NT2/D1 (cell line): ENCODE measurements at places on chromosomes 1 and 21.

DNA sequence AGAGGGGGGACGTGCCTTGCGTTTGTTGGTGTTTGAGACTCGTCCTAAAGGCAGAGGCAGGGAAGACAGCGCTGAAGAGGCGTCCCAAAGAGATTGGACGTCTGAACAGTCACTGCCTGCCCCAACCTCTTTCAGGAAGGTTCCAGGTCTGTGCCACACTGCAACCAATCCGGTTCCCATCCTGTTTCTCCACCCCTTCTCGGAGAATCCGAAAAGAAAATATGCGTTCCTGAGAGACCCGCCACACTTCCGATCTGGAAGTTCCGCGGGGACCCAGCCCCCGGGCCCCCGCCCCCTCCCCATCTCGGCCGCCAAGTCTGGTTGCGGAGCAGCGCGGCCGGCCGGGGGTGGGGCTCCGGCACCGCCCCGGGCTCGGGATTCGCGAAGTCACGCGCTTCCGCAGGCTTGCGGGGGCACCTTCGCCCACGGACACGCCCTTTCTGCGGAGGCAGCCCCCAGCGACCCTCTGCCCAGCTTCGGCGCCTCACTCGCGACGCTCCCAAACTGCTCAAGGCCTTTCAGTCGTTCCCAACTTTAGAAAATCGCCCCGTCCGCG lies 124.5 kb upstream of the DPYD start:
- no peak for DNase-seq

DNA sequence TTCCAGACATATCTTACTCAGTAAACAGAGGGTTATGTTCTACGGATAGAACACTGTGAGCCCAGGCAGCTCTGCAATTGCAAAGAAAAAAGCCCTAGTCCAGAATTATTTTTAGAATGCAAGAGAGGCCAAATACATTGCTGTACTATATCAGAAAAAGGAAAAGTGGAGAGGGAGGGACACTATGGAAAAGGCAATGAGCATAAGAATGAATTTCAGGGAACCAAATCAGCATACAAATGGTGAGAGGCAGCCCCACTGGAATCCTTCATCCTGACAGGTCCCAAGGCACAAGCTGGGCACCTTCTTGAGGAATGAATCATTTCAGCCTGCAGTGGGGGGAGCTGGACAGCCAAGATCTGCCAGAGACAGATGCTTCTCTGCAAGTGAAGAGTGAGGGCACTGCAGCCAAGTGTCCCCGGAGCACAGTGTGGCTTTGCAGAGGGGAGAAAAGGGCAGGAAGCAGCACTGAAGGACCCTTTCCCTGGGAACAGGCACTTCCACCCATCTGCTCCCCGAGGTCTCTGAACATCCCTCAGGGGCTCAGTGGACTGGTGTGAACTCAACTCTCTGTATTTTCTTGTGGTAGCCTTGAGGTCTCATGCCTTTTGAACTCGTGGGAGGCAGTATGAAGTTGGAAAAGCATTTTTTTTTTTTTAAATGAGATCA lies 115.6 kb downstream of the XCL2 start:
- DNase-seq, result peak; percentile 83

DNA sequence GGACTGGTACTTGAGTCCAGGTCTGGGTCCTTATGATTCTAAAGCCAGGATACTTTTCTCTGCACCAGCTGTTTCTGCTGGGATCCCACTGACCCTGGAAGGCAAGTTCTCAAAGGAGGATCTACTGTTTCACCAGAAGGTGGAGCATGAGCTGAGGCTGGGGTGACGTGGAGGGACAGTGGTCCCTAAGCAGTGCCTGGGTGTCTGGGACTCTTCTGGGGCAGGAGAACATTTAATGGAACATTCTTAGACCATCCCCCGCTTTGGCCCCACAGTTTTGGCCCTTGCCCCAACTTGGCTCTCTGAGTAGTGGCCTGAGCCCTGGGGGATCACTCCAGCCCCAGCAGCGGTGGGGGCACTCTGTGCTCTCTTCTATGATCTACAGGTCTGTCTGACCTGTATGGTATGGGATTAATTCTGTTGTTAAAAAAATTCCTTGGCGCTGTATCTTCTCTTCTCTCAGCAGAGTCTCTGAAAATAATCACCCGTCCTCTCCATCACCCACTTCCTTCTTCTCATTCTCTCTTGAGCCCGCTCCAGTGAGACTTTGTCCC lies 60.3 kb upstream of the CSF3R start:
- peak; percentile 35 for DNase-seq

- no peak for DNase-seq
Measured at GRCh38 chr1:117339866-117340700, 27.2 kb upstream of the MAN1A2 start.

GRCh38 chr1:225990705-225991464 lies 8.3 kb downstream of the SDE2 start:
- DNase-seq, result no peak

- no peak for DNase-seq
Measured at GRCh38 chr1:87790756-87791155, 462.1 kb downstream of the LMO4 start.

DNA sequence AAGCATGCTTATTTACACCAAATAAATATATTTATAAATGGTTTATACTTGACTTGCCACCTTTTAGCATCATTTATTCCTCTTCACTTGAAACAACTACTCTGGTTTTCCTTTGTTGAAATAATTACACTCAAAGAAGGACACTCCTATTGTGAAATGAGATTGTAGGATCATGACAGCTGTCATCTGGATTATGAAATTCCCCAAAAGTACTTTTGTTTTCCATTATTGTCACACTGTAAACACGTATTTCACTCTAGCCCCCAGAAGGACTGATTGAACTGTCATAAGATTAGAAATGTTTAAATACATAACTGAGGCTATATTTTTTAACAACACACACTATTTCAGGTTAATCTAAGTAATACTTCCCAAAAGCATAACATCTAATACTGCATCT lies 593.8 kb downstream of the LRRIQ3 start:
- no peak for DNase-seq

GRCh38 chr1:83931658-83932253 lies 67.2 kb downstream of the TTLL7 start:
- peak; percentile 36 for DNase-seq
